ENCODE measurements at places on chromosomes 12 and 14.

- no peak for DNase-seq
Observed at GRCh38 chr12:25456474-25456873, 96.6 kb downstream of the LMNTD1 start.

DNA sequence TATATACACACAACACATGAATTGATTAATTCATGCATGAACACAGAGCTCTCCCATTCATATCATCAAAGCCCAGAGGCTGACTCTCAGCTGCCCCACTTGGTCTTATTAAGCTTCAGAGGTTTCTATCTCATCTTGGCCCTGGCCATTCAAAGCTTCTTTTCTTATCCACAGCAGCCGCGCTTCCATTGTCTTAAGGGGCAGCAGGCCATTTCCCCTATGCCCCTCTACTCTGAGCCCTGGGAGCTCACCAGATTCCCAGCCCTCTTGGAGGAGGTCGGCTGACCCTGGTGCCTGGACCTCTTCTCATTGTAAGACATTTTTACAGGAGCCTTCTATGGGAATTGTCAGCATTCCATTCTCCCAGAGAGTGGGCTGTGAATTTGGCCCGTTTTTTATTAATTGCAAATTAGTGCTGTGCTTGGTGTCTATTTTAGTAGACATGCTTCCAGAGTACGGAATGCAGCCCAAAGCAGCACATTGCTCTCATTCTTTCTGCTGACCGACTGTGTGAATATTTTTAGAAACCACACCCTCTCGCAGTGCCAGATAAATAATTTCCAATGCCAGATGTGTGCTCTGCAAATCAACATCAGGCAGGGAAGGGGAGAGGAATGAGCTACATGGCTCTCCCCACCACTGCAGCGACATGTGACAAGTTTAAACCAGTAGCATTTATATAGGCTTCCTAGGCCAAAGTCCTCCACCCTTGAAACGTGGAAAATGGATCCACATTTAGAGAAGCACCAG lies 58.5 kb downstream of the NUAK1 start:
- no peak for DNase-seq

DNA sequence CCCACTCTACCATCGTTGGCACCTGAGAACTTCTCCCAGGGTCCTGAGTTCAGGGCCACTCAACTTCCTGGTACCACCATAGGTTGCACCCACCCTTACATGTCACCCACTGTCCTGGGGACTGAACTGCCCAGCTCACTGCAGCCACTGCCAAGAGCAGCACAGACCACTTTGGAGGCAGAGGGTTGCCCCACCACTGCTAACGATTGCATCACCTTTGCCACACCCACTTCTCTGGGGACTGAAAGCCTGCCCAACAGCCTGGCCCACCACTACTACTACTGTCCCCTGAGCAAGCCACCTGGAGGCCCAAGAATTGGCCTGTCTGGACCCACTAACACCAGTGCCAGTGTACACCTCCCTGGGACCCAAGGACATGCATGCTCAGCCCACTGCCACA lies 27.6 kb downstream of the CACNA2D4 start:
- no peak for DNase-seq

- DNase-seq: no peak
Observed at GRCh38 chr14:34407951-34408350, 54.1 kb downstream of the SPTSSA start.

DNA sequence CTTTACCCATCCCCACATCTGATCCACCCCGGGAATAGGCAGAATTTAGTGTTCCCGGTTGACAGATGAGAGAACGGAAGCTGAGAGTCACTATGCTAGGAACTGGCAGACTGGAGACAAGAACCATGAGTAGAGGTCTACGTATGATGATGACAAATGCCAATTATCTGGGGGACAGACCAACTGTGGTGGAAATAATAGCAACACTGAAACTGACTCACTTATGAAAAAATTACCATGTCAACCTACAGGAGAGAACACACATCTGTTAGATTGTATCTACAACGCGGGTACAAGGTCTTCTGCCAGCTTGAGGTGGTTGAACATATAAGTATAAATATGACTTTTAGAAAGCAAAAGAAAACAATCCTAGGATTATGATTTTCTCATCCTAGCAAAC lies 15.4 kb upstream of the SELPLG start:
- DNase-seq: no peak
